ENCODE measurements at places on chromosomes 12 and 14.

- no peak for DNase-seq
Measured at GRCh38 chr12:114400361-114400811, 5.6 kb downstream of the TBX5 start.

- DNase-seq: no peak
Measured at GRCh38 chr12:106380954-106381353, 23.4 kb downstream of the POLR3B start.

DNA sequence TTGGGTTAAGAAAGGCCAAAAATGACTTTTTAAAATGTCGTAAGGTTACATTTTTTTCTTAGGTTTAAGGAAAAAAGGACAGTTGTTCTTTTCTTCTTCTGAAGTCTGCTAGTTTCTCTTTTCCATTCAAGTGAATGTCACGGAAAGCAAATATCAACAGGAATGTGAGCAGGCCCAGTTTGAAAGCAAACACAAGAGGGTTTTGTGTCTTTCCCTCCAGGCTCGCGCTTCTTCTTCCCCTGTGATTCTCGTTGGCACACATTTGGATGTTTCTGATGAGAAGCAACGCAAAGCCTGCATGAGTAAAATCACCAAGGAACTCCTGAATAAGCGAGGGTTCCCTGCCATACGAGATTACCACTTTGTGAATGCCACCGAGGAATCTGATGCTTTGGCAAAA, 85.4 kb downstream of the LRRK2 start:
- DNase-seq: no peak

DNA sequence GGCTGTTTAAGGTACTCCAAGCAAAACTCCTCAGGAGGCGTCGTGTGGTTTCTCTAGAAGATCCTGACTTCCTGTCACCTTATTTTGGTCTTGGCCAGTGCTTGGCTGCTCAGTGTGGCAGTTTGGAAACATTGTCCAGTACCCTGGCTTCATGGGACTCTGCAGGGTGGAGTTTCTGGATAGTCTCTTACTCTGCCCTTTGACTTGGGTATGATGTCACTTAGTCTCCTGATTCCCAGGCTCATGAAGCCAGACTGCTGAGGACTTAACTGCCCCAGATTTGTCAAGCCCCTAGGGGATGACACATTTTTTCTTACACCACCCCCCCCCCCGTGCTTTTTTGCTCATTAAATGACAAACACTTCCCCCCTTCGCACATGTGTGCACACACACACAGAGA, 82.7 kb downstream of the ADCK1 start:
- no peak for DNase-seq

- DNase-seq: no peak
Measured at GRCh38 chr12:49655595-49656236, 32.4 kb downstream of the PRPF40B start.

DNA sequence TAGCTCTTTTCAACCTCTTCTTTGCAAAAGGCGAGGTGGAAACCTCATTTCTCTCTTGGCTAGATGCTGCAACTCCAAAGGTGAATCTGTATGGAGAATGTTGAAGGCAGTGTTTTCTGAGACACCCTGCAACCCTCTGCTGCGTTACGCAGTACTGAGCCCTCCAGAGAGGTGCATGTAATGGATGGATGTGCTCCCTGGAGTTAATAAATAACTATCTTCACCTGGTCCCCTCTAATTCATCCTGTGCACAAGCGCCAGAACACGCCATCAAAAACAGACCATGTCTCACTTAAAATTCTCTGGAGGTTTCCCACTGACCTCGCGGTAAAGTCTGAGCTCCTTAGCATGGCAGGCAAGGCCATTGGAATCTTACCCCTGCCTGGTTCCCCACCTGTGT, 234.4 kb upstream of the PWP1 start:
- no peak for DNase-seq

GRCh38 chr12:124160097-124160756, 134.7 kb upstream of the RFLNA start:
- DNase-seq: no peak

DNA sequence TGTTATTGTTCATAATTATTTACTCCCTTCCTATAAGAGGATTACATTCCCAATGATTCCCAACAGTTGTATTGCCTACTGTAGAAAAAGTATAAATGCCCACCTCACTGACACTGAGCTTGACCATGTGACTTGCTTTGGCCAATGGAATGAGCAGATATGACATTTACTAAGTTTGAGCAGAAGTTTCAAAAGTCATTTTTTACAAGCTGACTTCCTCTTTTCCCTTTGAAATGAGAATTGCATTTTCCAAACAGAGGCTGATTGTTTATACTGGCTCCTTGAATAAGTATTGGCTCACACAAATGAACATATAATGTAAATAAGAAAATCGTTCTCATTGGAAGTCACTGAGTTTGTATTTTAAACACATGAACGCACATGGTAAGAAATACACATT, 116.4 kb upstream of the LRFN5 start:
- no peak for DNase-seq

Measured in testis (tissue), 5 donors.